ENCODE measurements at places on chromosomes 13 and 19.

GRCh38 chr13:77969299-77969698 is 50.7 kb upstream of the EDNRB start:
- no peak for DNase-seq

DNA sequence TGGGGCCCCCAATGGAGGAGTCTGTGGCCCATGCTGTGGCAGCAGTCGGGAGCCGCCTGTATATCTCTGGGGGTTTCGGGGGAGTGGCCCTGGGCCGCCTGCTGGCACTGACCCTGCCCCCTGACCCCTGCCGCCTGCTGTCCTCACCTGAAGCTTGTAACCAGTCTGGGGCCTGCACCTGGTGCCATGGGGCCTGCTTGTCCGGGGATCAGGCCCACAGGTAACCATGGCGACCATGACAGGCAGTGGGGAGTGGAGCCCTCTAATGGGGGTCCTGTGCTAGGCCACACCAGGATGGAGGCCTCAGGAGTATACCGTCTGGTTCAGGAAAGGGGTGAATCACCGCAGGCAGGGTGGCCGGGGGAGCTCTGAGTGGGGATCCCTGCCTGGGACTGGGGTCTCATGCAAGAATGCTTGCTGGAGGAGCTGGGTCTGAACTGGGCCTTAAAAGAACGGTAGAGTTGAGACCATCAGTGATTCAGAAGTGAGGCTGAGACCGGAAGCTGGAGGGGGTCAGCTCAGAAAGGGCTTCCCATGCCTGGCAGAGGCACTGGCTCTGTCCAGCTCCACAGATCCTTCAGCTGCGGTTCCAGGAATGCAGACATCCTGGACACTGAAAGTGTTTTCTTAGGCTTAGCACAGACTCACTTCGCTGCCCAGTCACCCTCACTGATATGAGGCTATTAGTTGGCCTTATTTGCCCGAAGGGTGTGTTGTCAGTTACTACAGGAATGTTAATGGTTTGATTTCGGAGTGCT is 29.1 kb downstream of the CNFN start:
- no peak for DNase-seq

DNA sequence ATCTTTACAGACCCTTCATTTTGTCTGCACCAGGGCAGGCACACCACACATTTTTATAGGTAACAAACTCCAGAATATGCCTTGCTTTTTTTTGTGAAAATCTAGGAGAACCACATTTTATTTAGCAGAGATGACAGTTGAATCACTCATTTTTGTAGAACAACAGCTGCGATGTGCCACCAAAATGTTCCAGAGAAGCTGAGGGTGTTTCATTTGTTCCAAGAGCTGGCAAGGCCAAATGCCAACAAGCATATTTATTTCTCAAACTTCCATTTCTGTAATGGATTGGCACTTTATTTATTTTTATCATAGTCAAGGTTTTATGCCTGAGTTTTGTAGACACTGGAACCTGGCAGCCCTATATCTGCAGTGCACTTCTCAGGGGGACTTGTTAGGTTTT is 10.4 kb downstream of the OLFM4 start:
- DNase-seq, result no peak

- no peak for DNase-seq
These were observed 357.7 kb upstream of the TSHZ3 start for GRCh38 chr19:31706691-31707620.

- DNase-seq, result no peak
These were observed 185.7 kb downstream of the RFC3 start for GRCh38 chr13:34003656-34004055.

DNA sequence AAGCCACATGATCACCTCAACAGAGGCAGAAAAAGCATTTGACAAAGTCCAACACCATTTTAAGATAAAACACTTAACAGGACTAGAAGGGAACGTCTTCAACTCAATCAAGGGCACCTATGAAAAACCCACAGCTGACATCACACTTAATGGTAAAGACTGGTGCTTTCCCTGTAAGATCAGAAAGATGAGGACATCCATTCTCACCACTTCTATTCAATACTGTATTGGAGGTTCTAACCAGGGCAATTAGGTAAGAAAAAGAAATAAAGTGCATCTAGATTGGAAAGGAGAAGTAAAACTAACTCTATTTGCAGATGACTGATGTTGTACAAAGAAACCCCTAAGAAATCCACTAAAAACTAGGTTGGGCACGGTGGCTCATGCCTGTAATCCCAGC is 11.2 kb upstream of the AKAP8 start:
- DNase-seq, result no peak

- no peak for DNase-seq
These were observed 7.6 kb upstream of the GMIP start for GRCh38 chr19:19651076-19651475.

Measured in Kasumi-1 (cell line).